ENCODE measurements at places on chromosomes 3 and 15.

DNA sequence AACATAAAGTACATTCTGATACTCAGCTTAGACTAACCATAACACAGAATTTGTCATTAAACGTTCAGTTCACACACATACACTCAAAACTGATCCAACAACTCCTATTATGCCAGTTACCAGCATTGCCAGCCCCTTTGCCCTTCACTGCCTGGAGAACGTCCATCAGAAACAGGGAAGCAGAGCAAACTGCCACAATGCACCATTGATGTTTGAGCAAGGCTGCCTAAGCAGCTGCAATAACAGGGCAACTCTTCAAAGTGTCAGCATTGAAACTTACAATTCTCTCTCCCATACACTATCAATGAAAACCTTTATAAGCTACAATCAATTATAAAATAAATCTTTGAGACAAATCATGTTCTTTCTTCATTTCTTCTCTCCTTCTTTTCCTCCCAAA lies 85.1 kb downstream of the ZBTB20 start:
- DNase-seq = no peak

DNA sequence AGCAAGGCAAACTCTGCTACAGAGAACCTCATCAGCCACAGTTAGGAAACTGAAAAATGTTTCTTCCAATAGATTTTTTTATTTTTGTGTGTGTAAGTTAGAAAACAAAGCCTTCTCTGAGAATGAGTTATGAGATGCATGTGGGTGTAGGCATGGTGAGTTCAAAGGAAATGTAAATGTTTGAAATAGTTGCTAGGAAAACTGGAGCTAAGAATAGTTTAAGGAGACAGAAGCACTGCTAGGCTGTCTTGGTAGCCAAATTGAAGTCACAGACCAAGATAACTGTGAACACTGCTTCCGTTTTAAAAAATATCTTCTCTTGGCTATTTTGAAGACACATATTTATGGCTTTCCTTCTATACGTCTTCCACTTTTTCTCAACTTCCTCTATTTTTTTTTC lies 1501.2 kb upstream of the CADM2 start:
- DNase-seq = no peak

GRCh38 chr15:98743177-98743576 lies 94.8 kb downstream of the IGF1R start:
- DNase-seq = no peak

DNA sequence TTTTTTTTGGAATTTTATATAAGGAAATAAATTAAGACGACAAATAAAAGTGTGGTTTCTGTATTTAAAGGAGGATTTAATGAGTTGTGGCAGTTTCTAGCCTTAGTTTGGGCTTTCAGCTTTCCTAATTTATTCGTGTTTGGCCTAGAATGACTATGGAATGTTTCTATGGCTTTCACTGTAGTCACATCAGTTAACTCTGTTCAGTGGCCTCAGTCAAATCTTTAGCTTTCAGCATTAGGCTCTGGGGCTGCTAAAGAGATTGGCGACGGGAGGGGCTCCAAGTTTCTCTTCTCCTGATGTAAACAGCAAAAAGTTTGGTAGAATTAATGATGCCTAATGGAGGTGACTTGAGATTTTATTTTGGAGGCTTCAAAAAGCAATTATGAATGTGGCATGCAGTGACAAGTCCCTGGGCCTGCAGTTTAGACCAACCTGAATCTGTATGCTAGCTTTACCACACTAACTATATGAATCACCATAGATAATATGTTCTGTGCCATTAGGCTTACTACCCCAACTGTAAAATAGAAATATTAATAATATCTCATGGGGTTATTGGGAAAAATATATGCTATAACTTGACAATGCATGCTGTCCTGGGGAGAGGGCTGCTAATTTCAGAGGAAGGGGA lies 47.1 kb upstream of the ADGRG7 start:
- no peak for DNase-seq

DNA sequence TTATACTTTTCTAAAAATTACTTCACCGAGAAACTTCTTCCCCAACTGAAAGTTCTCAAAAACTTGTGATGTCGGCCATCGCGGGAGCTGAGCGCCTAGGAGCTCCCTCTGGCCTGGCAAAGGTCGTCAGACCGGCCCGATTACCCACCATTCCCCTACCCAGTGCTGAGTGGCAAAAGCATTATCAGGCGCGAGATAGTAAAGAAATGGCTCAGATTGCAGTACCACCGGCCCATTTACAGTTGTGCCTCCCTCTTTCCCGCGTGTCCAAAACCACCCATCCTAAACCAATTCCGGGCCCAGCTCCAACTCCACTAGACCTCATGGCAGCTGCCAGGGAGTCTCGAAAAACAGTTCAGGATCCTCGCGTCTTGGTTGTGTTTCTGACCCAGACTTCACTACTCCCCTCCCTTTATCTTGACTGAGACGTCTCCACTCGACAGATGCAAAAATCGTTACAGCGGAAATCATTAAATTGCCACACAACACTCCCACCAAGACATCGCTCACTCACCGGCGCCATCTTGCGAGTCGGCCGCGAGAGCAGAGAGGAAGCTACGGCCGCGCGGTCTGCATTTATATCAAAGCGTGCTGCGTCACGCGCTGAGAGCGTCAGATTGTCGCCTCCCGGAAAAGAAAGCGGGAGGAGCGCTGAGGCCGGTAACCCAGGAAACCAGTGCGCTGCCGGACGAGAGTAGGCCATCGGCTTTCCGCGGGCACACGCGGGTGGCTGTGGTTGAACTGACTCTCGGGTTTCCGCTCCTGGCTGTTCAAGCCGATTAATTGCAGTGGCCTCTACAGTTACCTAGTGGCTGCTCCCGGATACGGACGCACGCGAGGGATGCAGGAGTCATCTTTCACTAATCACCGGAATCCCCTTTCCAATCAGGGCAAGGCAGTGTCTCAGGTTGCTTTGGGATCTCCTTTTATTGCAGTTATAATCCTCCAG lies at the start of gene RPL22L1:
Gene RPL22L1, minus strand, starts transcription at position 551 of the 949 bp plus-strand sequence. Its CDS starts 28 bp downstream, at position 523.
- peak; percentile 76 for DNase-seq

GRCh38 chr3:7545334-7545733 lies 684.4 kb downstream of the GRM7 start:
- no peak for DNase-seq

- DNase-seq = no peak
These were observed 878 bp downstream of the SPPL2A start for GRCh38 chr15:50764461-50765194.

DNA sequence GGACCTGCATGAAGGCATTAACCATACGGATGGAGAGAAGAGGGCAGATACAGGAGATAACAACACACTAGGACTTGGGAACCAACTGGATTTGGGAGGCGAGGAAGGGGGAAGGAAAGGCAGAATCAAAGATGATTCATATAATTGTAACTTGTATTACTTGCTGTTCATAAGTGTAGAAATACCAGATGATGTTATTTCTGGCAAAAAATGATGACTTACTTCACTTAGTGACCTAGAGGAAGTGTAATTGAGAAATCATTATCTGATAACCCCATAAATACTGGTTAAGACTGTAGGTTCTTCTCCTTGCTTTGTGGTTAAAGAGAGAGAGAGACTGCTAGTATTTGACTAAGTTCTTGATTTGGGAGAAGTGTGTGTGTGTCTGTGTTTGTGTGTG lies 50.5 kb upstream of the GK5 start:
- DNase-seq = no peak

All from mesothelial cell of epicardium (in vitro differentiated cells).